Posterior cingulate gyrus (tissue), 11 donors: ENCODE measurements at places on chromosomes 2 and 18.

DNA sequence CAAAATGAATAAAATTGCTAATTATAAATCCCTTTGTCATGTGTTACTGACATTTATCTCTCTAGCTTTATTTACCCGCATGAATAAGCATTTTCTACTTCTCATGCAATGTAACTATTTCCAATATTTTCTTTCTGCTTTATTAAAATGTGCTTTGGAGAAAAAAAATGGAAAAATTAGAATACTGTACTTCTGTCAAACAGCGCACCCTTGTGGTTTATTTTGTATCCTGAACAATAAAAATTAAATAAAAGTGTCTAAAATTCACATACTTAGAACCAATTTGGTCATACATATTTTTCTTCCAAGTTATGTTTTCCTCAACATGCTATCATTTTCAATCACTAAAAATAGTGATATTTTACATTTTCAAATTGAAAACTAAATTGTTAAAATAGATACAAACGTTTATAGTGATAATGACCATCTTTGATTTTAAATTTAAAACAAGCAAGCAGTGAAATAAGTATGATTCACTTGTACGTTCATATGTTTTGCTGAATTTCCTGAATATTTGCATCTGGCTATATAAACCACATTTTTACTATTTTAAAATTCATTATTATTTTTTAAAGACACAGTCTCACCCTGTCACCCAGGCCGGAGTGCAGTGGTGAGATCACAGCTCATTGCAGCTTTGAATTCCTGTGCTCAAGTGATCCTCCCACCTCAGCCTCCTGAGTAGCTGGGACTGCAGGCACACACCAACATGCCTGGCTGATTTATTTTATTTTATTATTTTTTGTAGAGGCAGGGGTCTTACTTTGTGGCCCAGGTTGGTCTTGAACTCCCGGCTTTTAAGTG is 95.9 kb upstream of the GRB14 start:
- DNase-seq: no peak

DNA sequence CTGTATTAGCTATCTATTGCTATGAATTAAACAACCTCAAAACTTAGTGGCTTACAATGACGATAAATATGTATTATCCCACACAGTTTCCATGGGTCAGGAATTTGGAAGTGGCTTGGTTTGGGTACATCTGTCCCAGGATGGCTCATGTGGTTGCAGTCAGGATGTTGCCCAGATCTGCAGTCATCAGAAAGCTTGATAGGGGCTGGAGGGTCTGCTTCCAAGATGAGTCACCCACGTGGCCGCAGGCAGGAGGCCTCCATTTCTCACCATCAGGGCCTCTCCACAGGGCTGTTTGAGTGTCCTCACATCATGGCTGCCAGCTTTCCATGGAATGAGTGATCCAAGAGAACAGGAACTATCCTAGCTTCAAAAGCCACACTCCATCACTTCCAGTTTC is 46.4 kb downstream of the CHRNA1 start:
- DNase-seq: no peak

GRCh38 chr2:21083482-21083881 is 39.6 kb upstream of the APOB start:
- DNase-seq: no peak

GRCh38 chr2:100891906-100892642 is 72.1 kb downstream of the NPAS2 start:
- DNase-seq: no peak
